ENCODE measurements at places on chromosomes 6 and 20. TPM values are rescaled to one million over a fixed set of nuclear protein-coding genes. Genes with fewer than 3 reads are reported as not detected.

TFAP2A gene
- not detected for total RNA-seq

PDYN gene
- not detected for total RNA-seq

SULF2 gene
- 254 TPM for total RNA-seq

CST2 gene
- total RNA-seq = not detected
